Breast epithelium (tissue), 4 donors: ENCODE measurements at places on chromosomes 7 and 10. TPM values are rescaled to one million over a fixed set of nuclear protein-coding genes. Genes with fewer than 3 reads are reported as not detected.

- H3K27me3 ChIP-seq = no peaks in the 10 kb centered on the region
- no peak overlapping the region for H3K27ac ChIP-seq
- DNase-seq = no peak
- H3K4me3 ChIP-seq = no peak overlapping the region
- H3K36me3 ChIP-seq = no peaks in the 10 kb centered on the region
Observed at GRCh38 chr10:91901784-91902677, 7.3 kb downstream of the FGFBP3 start.

DNA sequence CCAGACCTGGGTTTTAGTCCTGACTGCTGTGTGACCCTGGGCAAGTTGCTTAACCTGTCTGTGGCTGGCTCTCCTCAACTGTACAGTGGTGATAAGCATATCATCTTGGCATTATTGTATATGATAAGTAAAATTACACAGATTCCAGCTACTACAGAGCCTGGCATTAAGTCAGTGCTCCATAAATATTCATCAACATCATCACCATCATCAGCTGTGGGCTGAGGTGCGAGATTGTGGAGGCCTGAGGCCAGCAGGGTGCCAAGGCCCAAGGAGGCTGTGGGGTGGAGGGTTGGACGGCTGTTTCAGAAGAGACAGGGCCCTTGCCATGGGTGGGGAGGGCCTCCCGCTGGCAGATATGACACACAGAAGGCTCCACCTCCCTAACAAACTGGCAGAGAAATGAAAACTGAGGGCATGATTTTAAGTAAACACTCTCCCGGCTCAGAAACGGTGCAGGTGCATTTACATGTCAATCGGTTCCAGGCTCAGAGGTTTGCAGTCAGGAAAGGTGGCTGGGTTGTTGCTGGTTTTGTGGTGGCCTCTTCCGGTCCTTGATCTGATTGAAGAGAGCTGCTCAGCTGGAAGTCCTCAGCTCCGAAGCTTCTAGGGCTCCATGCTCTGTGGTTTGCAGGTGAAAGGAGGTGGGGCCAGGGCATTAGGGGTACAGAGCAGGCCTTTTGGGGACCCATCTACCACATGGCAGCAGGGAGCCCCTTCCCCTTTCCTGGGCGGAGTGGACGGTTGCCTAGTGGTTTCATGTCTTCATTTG lies 10.2 kb downstream of the CRYGN start:
- H3K4me3 ChIP-seq = no peak overlapping the region
- no peak for DNase-seq
- H3K27ac ChIP-seq = peak overlapping the region; percentile 90

DNA sequence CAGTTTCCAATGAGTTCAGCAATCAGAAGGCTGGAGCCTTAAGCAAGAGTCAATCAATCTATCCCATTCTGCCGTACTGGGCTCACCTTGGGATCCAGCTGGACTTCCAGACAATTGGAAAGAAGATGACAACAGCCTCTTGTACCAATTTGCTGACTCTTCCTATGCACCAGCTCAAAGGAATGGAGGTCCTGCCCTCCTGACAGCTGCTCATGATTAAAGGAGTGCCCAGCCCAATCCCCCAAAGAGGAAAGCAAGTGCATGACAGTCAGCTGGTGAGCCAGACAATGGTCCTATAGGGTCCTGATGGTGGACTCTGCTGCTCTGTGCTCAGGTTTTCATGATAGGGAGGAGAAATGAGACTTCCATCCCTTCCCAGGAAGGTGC lies 25.1 kb downstream of the VSTM4 start:
- DNase-seq = no peak
- no peak overlapping the region for H3K4me3 ChIP-seq
- no peaks in the 10 kb centered on the region for H3K4me1 ChIP-seq
- no peaks in the 10 kb centered on the region for H3K27me3 ChIP-seq
- no peak overlapping the region for H3K27ac ChIP-seq

- DNase-seq = no peak
- no peak overlapping the region for H3K4me3 ChIP-seq
- H3K36me3 ChIP-seq = no peaks in the 10 kb centered on the region
Observed at GRCh38 chr10:44039599-44039998, 345.3 kb downstream of the CXCL12 start.

DNA sequence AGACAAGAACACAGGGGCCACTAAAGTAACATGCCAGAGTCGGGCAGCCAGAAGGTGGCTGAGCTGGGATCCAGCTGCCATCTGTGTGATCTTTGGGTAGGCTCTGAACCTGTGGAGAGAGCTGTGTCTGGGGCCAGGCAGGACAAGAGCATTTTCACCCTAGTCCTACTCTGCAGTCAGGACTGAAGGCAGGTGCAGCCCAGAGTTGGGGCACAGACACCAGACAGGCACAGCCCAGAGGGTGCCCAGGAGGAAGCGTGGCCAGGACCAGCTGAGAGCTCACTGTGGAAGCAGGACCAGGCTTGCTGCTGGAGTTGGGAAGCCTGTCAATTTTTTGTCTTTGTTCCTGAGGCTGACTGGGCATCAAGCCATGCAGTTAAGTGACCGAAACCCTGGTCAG lies 113.6 kb downstream of the ADCY1 start:
- H3K27ac ChIP-seq = no peak overlapping the region
- H3K4me3 ChIP-seq = no peak overlapping the region
- no peaks in the 10 kb centered on the region for H3K4me1 ChIP-seq

DNA sequence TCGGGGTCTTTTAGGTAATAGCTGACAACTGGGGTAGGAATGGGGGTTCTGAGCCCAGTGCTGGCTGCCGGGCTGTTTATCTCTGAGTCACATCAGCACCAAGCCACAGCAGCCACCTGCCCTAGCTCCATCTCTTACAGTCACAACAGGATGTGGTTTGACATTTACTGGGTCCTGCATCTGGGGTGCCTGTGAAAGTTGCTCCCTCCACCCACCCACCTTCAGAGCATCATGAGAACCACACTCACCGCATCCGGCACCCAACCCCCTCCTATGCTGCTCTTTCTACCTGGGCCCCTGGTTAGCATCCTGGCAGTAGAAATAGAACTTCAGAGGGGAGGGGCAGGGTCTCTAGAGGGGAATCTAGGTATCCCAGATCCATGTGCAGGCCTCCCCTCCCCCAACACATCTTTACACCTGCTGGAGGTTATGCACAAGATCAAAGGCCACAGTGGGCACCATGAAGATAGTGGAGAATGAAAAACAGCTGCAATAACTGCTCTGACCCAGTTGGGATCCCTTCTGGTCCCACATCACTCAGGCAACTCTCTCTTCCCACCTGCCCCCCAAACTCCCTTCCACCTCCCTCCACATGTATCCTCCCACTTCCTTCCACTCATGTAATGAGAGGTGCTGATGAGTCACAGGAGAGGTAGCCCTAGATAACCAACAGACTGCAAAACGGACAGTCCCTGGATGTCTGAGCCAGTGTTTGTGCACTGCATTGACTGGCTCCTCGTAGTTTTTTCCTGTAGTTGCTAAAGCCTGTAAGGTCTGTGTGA lies 38.2 kb downstream of the PRSS2 start:
- H3K4me3 ChIP-seq = no peak overlapping the region
- no peaks in the 10 kb centered on the region for H3K27me3 ChIP-seq
- H3K4me1 ChIP-seq = no peaks in the 10 kb centered on the region
- DNase-seq = peak; percentile 24

DNA sequence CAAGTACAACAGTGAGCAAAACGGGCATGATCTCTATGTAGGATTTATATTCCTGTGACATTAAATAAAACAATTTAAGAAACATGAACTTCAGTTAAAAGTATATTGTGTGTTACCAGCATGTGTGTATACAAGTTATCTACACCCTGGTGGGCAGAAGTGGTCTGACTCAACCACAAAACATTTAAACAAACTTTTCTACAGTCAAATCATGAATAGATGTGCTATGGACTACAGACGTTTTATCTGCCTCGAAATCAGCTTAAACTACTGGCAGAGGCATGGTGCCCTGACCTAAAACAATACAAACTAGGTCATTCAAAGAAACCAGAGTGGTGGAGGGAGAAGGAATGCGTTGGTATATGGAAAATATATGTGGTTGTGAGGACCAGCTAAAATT lies 3.6 kb downstream of the ARL3 start:
- H3K4me3 ChIP-seq = no peak overlapping the region
- H3K4me1 ChIP-seq = peaks cover 3% of the 10 kb centered on the region
- no peaks in the 10 kb centered on the region for H3K27me3 ChIP-seq

DNA sequence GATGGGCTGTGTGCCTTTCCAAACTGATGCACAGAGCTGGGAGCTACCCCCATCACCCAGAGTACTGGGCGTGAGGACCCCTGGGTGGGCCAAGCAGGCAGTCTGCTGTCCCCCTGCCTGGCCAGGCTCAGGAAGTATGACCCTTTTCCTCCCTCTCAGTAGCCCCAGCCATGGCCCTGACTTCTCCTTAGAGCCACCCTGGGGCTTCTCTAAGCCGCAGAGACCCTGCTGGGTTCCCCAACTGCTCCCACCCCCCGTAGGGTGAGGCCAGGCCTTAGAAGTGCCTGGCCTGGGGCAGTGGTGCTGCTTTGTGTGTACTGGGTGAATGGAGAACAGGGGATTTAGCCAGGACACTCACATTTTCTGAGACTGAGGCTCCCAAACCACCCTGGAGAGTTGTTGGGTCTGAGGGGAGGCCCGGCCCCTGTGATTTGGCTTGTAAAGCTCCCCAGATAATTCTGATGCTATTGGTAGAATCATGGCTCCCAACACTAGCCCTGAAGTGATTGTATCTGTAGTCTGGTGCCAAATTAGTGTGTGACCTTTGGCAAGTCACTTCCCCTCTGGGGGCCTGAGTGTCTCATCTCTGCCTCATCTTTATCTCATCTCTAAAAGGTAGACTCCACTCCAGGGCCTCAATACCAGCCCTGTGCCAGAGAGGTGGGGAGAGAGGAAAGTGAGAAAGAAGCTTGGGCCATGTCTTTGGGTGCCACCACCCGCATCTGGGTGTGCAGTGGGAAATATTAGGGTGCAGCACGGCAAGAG lies 99.7 kb upstream of the PPIF start:
- DNase-seq = no peak
- peaks cover 27% of the 10 kb centered on the region for H3K4me1 ChIP-seq

DNA sequence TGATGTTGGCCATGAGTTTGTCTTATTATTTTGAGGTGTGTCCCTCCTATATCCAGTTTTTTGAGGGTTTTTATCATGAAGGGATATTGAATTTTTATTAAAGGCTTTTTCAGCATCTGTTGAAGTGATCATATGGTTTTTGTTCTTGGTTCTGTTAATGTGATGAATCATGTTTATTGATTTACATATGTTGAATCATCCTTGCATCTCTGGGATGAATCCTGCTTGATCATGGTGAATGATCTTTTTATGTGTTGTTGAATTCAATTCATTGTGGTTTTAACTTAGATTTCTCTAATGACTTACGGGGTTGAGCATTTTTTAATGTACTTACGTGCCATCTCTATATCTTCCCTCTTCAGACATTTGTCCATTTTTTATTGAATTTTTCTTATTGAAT lies 22.9 kb downstream of the DLD start:
- peaks cover 6% of the 10 kb centered on the region for H3K36me3 ChIP-seq
- no peaks in the 10 kb centered on the region for H3K27me3 ChIP-seq
- no peak overlapping the region for H3K27ac ChIP-seq
- no peak for DNase-seq
- no peaks in the 10 kb centered on the region for H3K4me1 ChIP-seq
- H3K4me3 ChIP-seq = no peak overlapping the region

DNA sequence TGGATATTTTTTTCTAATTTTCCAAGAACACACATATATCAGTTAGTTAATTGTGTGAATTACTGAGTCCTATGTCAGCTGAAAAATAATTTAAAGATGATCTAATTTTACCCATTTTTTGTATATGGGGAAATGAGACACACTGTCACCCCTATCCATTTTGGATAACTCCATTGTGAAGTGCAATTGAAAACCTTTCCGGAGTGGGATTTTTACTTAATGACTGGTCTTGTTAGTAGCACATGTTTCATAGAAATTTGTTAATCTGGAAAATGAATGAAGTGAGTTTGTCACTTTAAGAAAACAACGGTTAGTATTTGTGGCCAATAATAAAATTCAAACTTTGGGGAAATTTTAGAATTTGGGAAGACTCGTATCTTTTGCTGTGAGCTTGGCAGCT lies 2.0 kb downstream of the GARS1 start:
- peak overlapping the region; percentile 99 for H3K4me3 ChIP-seq
- H3K27ac ChIP-seq = no peak overlapping the region
- no peaks in the 10 kb centered on the region for H3K27me3 ChIP-seq
- DNase-seq = no peak

DNA sequence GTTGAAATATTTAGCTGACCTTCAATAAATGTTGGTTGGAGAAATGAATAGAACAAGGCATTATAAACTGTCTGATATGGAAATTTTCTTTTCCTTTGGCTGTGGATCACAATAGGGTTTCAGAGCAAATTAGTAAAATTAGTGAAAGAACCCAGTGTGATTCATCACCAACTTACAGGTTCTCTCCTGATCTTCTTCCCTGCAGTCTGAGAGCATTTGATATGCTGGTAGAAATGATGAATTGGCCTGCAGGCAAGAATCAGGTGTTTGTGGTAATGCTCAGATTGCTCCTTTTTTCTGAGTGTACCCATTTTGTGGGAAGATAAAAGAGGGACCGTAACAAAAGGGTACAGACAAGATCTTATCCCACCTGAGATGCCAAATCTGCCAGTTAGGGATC lies 51.9 kb downstream of the BTAF1 start:
- no peaks in the 10 kb centered on the region for H3K4me1 ChIP-seq
- no peak overlapping the region for H3K4me3 ChIP-seq
- DNase-seq = no peak
- no peak overlapping the region for H3K27ac ChIP-seq
- no peaks in the 10 kb centered on the region for H3K27me3 ChIP-seq

GRCh38 chr7:17706734-17707133 lies 233.6 kb downstream of the SNX13 start:
- no peak overlapping the region for H3K4me3 ChIP-seq
- no peak overlapping the region for H3K27ac ChIP-seq
- no peaks in the 10 kb centered on the region for H3K27me3 ChIP-seq
- no peaks in the 10 kb centered on the region for H3K36me3 ChIP-seq
- DNase-seq = no peak

DNA sequence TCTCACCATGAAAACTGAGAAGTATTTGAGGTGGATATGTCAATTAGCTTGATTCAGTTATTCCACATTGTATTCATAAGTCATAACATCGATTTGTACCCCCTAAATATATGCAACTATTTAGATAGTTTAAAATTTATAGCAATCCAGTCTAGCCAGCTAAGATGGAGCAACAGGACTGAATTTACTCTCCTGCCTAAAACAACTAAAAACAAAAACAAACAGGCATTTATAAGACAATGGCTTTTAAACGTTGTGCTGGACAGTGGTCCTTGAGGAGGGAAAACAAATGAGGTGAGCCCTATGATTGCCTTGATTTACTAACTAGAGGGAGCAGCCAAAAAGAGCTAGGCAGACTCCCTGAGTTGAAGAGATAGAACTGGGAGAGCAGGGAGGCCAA lies 814 bp upstream of the GPAM start:
- H3K36me3 ChIP-seq = peaks cover under 1% of the 10 kb centered on the region
- no peak for DNase-seq
- peak overlapping the region; percentile 79 for H3K4me3 ChIP-seq
- no peaks in the 10 kb centered on the region for H3K4me1 ChIP-seq
- H3K27ac ChIP-seq = no peak overlapping the region
- no peaks in the 10 kb centered on the region for H3K27me3 ChIP-seq

Gene CYP2E1
- 0.96 TPM for total RNA-seq

Gene ZC3HAV1L
- total RNA-seq = 19.3 TPM

Gene ASB15
- not detected for total RNA-seq

Gene C10orf143
- total RNA-seq = 2.1 TPM
